ENCODE measurements at places on chromosomes 12 and 14.

- DNase-seq, result no peak
Observed at GRCh38 chr12:69275471-69275891, 36.1 kb downstream of the CPSF6 start.

DNA sequence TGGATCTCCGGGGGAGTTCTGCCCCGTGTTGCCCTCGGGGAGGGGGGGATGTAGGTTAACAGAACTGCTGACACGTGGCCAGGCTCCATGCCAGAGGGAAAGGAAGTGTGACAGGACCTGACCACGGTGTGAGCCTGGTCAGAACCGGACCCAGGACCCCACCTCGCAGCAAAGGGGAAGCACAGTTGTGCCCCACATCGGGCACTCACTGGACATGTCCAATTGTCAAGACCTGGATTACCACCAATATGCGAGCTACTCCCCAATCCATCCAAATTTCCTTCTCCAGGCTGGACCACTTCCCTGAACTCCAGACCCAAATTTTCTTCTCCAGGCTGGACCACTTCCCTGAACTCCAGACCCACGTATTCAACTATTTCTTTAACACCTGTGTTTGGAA lies 78.8 kb upstream of the PIWIL1 start:
- DNase-seq, result no peak

DNA sequence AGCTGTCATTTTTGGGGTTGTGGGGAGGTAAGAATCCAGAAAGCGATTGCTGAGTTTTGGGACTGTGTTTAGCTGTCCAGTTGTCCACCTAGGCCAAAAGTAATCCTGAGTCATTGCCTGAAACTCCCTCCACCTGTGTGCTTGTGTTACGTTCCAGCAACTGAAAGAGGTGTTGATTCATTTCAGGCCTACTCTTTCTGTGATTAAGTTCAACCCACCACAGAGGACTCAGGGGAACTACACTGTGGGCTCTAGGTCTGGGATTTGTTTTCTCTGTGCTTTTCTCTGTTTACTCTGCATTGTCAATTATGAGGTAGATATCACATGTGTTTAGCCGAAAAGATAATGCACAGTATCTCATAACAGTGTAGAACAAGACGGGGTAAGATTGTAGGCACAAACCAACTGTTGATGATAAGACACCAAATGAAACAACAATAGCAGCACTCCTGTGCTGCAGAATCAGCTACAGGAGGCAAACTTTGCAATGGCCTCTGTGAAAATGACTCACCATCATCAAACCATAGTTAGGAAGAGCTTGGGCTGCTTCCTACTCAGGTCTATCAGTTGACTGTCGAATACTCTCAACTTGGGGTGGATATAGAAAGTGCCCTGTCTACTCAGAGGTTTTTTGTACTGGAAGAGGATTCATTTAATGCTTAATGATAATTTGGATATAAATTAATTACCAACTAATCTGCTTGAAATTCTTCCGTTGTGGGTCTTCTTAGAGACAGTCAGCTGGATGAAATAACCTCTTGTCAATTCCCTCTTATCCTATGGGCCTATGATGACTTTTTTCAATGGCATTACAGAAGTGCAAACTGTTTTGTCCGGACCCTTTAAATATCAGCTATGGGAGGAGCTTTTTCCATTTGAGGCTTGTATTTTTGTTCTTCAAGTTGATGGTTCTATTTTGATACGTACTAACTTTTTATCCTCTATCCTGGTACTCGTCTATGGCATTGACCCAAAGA lies 385.9 kb downstream of the BMP4 start:
- DNase-seq, result no peak

- DNase-seq, result no peak
Observed at GRCh38 chr14:67385618-67386017, 25.5 kb downstream of the EIF2S1 start.

- no peak for DNase-seq
Observed at GRCh38 chr12:116401565-116401964, 124.1 kb upstream of the MED13L start.

DNA sequence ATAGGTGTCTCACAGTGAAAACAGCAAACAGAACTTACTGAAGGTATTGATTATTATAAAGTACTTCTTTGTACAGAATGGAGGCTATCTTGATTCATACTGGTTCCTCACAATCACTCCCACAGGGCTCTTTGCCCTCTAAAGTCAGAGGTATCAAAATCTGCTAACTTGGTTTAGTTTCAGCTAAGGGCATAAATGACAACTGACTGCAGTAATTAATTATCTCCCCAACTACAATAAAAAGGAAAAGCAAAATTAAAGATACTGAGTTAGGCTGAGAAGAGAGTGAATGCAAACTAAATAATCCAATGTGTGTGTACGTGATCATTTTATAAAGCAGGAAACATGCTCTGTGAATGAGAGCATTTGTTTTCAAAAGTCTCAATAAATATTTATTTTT lies 338.7 kb downstream of the ACSS3 start:
- DNase-seq, result no peak

GRCh38 chr12:214003-214741 lies at the start of gene SLC6A12:
Gene SLC6A12, minus strand, starts transcription at chr12:214157. Its CDS starts 4,171 bp downstream, at chr12:209986.
- no peak for DNase-seq

DNA sequence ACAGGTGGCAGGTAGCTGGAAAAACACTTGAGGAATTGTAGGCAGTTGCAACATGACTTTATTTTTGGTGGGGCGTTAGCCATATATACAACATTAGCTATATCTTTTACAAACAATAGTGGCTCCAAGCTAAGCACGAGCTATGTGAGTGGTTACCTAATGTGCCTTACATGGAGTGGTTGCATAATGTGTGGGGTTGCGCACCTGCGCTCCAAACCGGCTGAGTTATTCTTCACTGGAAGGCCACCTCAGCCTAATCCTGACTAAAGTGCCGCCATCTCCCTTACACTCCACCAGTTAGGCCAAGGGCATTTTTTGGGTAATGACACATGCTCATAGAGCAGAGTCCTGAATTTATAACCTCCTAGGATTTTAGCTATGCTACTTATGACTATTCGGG lies 31.8 kb upstream of the G2E3 start:
- no peak for DNase-seq

DNA sequence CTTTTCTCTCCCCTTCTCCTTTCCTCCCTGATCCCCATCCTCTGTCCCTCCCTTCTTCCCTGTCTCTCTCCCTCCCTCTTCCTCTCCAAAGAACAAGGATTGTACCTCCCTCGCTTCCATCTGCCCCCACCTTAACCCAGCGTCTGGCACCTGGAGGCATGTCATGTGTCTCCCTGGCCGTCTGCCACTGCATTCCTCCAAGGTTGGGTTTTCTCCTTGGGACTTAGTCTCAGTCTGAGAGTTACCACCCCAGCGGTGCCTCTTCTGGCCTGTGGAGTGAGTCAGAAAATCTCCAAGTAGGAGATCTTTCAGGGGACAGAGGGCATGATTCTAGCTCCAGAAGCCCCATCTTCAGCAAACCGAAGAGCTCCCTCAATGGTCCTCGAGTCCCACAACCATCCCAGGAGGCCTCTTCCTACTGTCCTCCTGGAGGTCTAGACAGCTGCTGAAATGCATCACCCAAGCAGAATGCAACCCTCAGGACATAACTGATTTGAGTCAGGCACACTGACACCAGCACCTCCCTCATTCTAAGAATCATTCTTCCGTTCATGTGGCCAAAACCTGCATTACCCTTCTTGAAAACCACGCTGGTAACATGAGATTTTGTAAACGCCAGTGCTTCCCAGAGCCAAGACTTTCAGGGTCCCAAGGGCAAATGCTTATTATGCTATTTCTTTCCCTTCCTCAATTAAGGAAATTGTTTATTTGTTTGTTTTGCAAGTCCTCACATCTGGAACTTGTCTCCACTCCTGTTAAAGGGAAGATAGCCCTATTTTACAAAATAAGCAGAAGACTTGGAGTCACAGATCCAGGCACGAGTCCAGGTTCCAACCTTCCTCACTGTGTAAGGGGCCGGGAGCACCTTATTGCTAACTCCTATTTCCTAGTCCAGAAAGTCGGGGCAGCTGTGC lies 463.2 kb downstream of the BCL11B start:
- no peak for DNase-seq

DNA sequence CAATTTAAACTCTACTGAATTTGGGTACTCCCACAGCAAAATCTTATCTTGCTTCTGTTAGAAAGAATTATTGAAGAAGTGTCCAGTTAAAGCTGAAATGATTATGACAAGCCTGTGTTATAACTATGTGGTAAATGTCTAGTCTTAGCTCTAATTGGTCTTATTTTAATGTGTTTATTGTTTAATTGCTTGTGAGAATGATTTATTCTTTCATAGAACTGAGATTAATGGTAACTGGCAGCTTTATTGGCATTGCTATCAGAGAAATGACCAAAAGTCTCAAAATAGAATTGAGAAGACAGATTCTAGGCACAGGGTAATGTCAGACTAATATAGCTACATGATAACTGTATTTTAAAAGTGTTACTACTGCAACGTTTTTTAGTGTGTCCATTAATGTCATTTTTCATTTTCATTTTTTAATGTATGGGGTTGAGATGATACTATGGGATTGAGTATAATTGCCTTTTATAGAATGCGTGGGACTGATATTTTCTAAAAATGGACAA lies 458.7 kb downstream of the AEBP2 start:
- DNase-seq, result no peak

DNA sequence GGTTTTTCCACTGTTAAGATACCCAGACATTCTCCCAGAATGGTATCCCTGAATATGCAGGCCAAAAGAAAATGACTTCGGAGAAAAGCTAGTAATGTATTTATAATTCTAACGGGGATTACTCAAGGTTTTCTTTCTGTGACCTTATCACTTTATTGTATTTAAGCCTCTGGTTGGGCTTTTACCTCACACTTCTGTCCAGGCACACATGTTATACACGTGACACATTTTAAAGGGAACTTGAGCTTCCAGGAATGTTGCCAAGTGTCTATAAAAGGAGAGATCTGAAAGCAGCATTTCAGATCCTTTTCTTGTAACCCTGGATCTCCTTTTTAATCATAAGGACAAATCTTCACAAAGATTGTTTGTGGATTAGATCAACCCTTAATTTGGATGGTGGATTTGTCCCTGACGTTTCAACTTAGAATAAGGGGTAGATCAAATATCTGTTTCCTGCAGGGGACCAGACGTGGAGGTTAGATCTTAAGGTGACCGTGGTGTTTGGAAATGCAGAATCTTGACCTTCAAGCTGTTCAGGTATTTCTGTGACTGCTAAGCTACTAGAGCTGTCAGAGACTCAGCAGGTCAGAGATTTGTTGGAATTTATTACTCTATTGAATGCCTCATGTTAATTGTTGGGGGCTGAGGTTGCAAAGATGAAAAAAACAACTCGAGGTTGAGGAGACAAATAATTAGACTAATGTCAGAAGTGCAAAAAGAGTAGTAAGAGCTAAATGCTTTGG lies 1.5 kb downstream of the CIPC start:
- peak; percentile 68 for DNase-seq

GRCh38 chr14:94532447-94532846 lies 23.2 kb upstream of the SERPINA12 start:
- DNase-seq, result peak; percentile 43

GRCh38 chr12:60539592-60539991 lies 943.8 kb downstream of the SLC16A7 start:
- no peak for DNase-seq

- DNase-seq, result no peak
Observed at GRCh38 chr12:68855111-68855510, 47.1 kb downstream of the MDM2 start.

DNA sequence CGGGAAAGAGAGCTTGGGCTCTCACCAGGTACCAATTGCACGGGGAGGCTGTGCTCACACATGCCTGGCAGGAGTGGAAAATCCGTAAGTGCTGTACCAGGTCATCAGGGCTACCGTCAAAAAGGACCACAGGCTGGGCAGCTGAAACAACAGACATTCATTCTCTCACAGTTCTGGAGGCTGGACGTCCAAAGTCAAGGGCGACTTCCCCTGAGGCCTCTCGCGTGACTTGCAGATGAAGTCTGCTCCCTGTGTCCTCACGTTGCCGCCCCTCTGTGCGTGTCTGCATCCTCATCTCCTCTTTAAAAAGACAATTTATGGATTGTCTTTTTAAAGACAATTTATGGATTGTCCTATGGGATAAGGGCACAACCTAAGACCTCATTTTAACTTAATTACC lies 73.8 kb upstream of the FZD10 start:
- DNase-seq, result peak; percentile 88

GRCh38 chr12:45354399-45354798 lies 138.5 kb downstream of the ANO6 start:
- no peak for DNase-seq

- no peak for DNase-seq
Observed at GRCh38 chr14:28779456-28779855, 12.9 kb downstream of the FOXG1 start.

Measured in foreskin melanocyte (primary cell).